ENCODE measurements at places on chromosomes 3 and 15. TPM values are rescaled to one million over a fixed set of nuclear protein-coding genes. Genes with fewer than 3 reads are reported as not detected.

DNA sequence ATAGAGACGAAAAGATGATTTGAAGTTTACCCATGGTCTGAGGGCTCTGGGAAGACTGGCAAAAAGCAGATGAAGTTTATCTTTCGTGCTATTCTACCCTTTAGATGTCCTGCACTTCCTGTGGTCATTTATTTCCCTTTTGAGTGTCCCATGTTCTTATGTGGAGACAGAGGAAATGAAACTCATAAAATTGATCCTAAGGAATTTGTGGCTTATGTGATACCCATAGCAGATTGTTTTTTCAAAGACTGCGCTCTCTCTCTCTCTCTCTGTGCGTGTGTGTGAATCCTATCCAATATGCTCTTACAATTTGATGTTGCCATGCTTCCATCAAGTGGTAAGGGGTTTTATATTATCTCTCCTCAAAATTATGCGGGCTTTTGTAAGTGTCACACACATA lies 607.5 kb upstream of the DPPA4 start:
- DNase-seq = no peak

DNA sequence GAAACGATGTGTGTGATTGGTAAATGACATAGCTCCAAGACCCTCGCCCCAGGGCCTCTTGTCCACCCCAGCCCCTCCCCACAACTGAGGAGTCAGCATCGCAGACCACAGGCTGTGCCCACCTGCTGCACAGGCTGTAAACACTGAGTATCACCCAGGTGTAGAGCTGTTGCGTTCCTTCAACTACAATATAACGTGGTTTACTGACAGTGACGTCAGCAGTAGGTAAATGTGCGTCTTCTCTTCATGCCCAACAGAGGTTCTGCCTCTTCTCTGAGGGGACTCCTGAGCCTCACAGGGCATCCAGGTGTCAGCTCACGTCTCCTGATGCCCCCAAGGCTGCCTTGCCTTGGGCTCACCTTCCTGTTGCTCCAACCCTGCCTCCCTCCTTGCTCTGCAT lies 395.1 kb downstream of the CACNA2D3 start:
- DNase-seq = no peak

GRCh38 chr3:67018789-67019526 lies 20.9 kb downstream of the KBTBD8 start:
- DNase-seq = no peak

- DNase-seq = no peak
Measured at GRCh38 chr3:77283108-77283507, 243.2 kb downstream of the ROBO2 start.

The P2RY1 gene
- 17.8 TPM for total RNA-seq

DNA sequence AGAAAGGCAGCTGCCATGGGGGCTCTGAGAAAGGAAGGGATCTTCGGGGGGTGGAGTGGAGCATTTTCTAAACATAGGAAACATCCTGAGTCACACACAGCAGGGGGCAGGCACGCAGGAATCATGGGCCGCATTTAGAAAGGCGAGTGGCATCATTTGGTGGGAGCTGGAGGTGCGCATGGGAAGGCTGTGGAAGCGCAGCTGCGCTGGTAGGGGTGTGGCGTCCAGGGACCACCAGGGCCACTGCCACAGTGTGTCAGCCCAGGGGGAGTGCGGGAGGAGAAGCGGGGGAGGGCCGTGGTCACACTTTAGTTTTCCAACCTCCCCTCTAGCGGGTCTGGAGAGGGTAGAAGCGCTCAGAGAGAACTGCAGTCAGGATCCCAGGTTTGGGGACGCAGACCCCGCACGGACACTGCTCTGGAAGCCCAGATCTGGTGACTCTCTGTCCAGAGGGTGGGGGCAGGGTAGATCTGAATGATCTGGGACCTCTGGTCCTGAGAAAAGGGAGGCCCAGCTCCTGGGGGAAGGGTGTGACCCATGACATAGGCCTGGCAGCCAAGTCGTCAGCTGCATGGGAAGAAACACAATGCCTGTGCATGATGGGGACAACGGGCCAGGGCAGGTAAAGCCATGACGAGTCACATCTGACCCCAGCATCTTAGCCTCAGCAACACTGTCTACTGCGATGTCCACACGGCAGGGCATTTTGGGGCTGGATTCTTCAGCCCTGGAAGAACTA lies 88.0 kb upstream of the IQSEC1 start:
- no peak for DNase-seq

The AQP9 gene
- 42.9 TPM for total RNA-seq

DNA sequence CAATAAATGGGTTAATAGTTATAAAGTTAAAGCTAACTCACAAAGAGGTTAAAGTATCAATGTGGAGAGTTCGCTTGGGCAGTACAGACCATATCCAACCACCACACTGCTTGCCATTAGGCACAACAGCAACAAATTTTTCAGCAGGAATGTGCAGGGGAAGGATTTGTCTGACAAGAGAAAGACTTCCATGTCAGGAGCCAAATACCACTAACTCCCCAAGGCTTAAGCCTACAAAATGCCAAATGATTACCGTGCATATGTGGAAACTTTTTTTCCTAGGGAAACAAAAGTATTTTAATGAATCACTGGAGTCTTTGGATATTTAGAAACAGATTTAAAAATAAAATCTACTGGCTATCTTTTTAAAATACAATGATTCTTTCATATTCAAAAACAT lies 8.1 kb downstream of the VGLL3 start:
- DNase-seq = no peak

The AZI2 gene
- 62.5 TPM for total RNA-seq

The TRAT1 gene
- total RNA-seq = 0.76 TPM

The GRK7 gene
- 1.2 TPM for total RNA-seq
